H9 (cell line): ENCODE measurements at places on chromosomes 5 and 9.

- H3K4me1 ChIP-seq: no peaks in the 10 kb centered on the region; the same call in 1 of the 2 replicates
- no peak overlapping the region for H3K4me3 ChIP-seq
- H3K27ac ChIP-seq: no peak overlapping the region
- H3K36me3 ChIP-seq: no peaks in the 10 kb centered on the region
These were observed 193.5 kb downstream of the SEC61B start for GRCh38 chr9:99415606-99416005.

GRCh38 chr9:77987880-77988525 lies 43.6 kb downstream of the GNAQ start:
- no peak overlapping the region for H3K4me3 ChIP-seq
- DNase-seq: no peak
- H3K36me3 ChIP-seq: peaks cover 8% of the 10 kb centered on the region
- no peaks in the 10 kb centered on the region for H3K4me1 ChIP-seq
- no peaks in the 10 kb centered on the region for H3K27me3 ChIP-seq

DNA sequence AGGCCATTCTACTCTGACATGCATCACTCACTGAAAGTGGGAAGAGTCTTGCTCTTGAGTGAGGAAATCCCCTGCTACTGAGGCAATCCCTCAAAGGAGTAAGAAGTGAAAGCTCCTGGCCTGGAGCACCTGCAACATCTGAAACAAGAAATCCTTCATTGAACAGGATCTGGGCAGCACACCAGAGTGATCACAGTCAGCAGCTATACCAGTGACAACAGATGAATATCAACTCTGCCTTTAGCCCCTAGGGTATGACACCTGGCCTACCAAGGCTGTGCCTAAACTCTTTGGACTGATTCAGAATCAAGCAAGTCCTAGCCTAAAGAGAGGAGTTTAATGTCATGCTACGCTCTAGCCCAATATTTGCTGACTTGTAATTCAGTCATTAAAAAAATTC lies 156.2 kb upstream of the CCDC152 start:
- H3K4me3 ChIP-seq: no peak overlapping the region
- no peaks in the 10 kb centered on the region for H3K27me3 ChIP-seq
- no peak overlapping the region for H3K27ac ChIP-seq
- no peaks in the 10 kb centered on the region; the same call in 1 of the 2 replicates for H3K4me1 ChIP-seq
- DNase-seq: no peak

- H3K4me1 ChIP-seq: no peaks in the 10 kb centered on the region
- DNase-seq: no peak
- H3K27ac ChIP-seq: no peak overlapping the region
- no peaks in the 10 kb centered on the region for H3K27me3 ChIP-seq
- H3K4me3 ChIP-seq: no peak overlapping the region
These were observed 397.6 kb downstream of the SEMA5A start for GRCh38 chr5:9148242-9148641.

DNA sequence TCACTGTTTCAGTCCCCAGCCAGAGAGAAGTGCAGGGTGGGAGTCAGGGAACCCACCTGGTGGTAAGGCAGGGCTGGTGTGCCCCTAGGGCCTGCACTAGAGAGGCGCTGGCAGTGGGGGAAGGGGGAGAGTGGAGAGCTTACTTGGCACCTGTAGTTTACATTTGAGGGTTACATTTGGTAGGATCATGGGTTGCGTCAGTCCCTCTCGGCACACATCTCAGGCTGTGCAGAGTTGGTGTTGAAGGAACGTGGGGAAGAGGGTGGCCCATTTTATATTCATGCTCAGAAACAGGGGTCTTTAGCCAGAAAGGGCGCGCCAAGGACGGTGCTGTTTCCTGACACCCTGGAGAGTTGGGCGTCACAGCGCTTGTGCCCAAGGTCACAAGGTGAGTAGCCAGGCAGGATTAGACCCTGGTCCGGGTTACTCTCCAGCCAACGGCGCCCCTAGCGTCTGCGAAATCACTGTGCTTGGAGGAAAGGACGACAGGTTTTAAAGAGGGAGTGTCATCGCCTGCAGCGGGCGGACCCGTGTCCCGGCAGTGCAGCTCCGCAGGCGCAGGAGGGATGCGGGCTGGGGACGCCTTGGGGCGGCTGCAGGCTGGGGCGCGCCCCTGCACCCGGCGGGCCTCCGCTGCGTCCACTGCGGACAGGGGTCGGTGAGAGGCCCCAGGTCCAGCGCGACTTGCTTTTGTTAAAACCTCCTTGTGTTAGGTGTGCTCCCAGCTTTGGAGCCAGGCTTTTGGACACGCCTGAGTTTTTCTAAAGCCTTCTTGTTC lies 272.6 kb downstream of the FANCC start:
- H3K27ac ChIP-seq: no peak overlapping the region
- no peaks in the 10 kb centered on the region for H3K36me3 ChIP-seq
- H3K4me1 ChIP-seq: peaks cover 2% of the 10 kb centered on the region; the same call in 1 of the 2 replicates
- peak; percentile 93 for DNase-seq

GRCh38 chr5:113093558-113093957 lies 117.0 kb downstream of the DCP2 start:
- H3K4me3 ChIP-seq: no peak overlapping the region
- peaks cover 2% of the 10 kb centered on the region; the same call in 1 of the 2 replicates for H3K4me1 ChIP-seq
- H3K36me3 ChIP-seq: no peaks in the 10 kb centered on the region
- no peak overlapping the region for H3K27ac ChIP-seq
- no peak for DNase-seq

DNA sequence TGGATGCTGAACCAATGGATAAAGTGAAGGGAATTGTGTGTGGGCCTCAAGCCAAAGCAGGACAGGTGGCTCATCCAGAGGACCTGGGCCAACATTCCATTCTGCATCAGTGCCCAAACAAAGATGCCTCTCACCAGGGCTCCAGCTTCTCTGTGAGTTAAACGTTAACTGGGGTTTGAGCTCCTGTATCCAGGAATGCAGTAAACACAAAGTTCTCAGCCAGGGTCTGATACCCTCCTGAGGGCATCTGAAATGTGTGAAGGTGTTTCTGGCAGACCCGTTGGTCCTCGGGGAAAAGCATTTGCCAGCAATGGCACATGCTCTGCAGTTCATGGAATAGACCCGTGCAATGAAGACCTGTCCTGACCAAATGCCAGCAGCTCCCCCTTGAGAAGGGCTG lies 33.9 kb upstream of the AOPEP start:
- H3K27me3 ChIP-seq: no peaks in the 10 kb centered on the region
- no peaks in the 10 kb centered on the region for H3K36me3 ChIP-seq
- DNase-seq: no peak
- no peak overlapping the region for H3K27ac ChIP-seq
- 0 out of 2 replicates have a peak, but pooled peaks cover 2% of the 10 kb centered on the region for H3K4me1 ChIP-seq
- no peak overlapping the region for H3K4me3 ChIP-seq

DNA sequence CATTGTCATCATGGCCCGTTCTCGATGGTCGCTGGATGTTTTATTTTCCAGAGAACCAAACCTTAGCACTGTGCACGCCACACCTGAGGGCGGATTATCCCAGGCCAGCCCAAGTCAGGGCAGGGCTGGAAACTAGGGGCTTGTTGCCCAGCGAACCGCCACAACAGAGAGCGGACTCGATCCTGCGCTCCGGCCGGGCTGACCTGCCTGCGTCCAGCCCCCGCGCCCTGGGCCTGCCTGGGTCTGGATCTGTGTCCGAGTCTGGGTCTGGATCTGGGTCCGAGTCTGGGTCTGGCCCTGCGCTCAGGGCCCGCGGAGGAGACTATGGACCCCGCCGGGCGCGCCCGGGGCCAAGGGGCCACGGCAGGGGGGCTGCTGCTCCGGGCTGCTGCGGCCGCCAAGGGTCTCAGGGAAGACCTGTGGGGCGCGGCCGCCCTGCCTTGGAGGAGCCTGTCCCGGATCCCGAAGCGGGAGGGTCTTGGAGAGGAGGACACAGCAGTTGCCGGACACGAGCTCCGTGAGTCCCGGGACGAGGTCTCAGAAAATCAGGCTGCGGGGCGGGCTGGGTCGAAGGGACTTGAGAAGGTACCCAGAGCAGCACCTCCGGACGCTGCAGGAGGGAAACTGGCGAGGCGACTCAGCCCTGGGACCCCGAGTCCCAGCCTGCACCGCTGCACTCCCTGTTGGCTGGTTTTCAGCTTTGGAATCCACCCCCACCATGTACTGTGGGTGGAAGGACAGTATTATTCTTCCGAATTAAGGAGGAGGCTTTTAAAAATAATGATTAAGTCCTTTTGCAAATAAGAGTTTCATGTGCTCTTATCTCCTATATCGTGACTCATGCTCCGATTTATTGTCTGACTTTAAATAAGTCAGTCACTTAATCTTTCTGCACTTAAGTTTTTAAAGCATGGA lies at the start of gene ANKDD1B:
Gene ANKDD1B (plus strand): TSS at position 143 of the 915 bp plus-strand sequence. CDS start 182 bp downstream, at position 325.
- peak within 1 kb of the TSS; percentile 74 for H3K4me3 ChIP-seq
- peak; percentile 66 for DNase-seq
- H3K27ac ChIP-seq: no peak within 1 kb of the TSS
- H3K36me3 ChIP-seq: no peaks in the 10 kb centered on the region
- H3K4me1 ChIP-seq: peaks cover 3% of the 10 kb centered on the region; the same call in 1 of the 2 replicates

- no peak for DNase-seq
- no peaks in the 10 kb centered on the region for H3K36me3 ChIP-seq
- no peak overlapping the region for H3K27ac ChIP-seq
- H3K4me1 ChIP-seq: no peaks in the 10 kb centered on the region
These were observed 13.6 kb upstream of the AFAP1L1 start for GRCh38 chr5:149257889-149258705.

- H3K4me1 ChIP-seq: no peaks in the 10 kb centered on the region
- no peak overlapping the region for H3K4me3 ChIP-seq
- DNase-seq: no peak
- peaks cover 80% of the 10 kb centered on the region for H3K36me3 ChIP-seq
- no peak overlapping the region for H3K27ac ChIP-seq
These were observed 1.3 kb upstream of the DND1 start for GRCh38 chr5:140674629-140675028.
